Naive thymus-derived CD8-positive, alpha-beta T cell (primary cell): ENCODE measurements at places on chromosomes 2 and 18.
A peak's percentile ranks its signal among the peaks of the same experiment; 100 is the strongest.

GRCh38 chr2:129778584-129778877 is 200.9 kb upstream of the RAB6C start:
- no peak for DNase-seq

GRCh38 chr18:55054021-55054990 is 95.0 kb upstream of the CCDC68 start:
- DNase-seq = no peak

DNA sequence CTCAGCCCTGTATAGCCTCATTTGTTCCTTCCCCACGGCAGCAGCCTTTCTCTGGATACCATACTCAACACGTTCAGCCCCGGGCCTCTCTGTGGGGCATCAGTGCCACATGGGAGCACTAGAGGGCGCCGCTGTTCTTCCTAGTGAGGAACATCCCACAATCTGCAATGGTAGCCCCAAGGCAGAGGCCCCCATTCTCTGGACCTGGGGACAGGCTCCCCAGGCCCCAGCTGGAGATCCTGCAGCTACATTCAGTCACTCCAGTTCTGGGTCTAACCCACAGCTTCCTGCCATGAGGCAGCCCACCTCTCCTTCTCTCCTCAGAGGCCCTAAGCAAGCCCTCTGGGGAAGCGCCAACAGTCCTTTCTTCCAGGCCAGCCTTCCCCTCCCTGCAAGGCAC is 14.2 kb upstream of the SFXN5 start:
- peak; percentile 74 for DNase-seq

DNA sequence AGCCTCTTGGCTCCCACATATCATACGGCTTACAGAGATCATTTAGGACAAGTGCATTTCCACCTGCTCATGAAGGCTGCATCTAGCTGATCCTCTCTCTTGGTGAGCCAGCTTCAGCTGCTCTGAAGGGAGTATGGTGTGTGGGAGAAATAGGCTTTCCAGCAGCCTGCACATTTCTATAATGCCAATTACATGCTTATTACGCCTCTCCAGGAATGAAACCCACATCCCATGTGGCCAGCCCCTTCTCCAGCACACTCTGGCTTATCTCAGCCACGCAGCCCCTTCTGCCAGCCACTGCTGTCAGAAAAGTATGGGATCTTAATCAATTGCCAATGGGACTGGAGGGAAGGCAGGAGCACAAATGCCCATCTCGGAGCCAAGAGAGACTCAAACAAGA is 117.5 kb downstream of the GALNT14 start:
- DNase-seq = no peak

- DNase-seq = no peak
Measured at GRCh38 chr2:113977060-113977659, 87.3 kb downstream of the ACTR3 start.

- no peak for DNase-seq
Measured at GRCh38 chr2:204313256-204313655, 232.0 kb upstream of the PARD3B start.

DNA sequence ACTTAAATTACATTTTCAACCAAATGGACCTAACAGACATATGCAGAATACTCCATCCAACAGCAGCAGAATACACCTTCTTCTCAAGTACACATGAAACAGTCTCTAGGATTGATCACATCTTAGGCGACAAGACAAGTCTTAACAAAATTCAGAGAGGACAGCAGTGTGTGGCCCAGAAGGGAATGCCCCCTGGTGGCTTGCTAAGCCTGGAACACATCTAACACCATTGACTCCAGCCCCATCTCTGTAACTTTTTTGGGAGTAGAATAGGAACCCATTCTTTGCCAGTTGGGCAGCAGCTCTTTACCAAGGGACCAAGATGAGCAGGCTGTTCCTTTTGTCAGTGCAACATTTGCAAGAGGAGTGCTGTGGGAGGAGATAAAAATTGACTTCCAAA is 249.9 kb downstream of the PLCL1 start:
- DNase-seq = peak; percentile 37

GRCh38 chr2:31785876-31786275 is 205.1 kb upstream of the SRD5A2 start:
- no peak for DNase-seq

- no peak for DNase-seq
Measured at GRCh38 chr2:188734691-188735090, 239.5 kb upstream of the COL3A1 start.

GRCh38 chr2:195533771-195534642 is 123.0 kb upstream of the SLC39A10 start:
- peak; percentile 20 for DNase-seq

- DNase-seq = no peak
Measured at GRCh38 chr18:39966275-39966674, 1988.8 kb upstream of the PIK3C3 start.

- DNase-seq = no peak
Measured at GRCh38 chr2:222304737-222305515, 6.1 kb upstream of the PAX3 start.

DNA sequence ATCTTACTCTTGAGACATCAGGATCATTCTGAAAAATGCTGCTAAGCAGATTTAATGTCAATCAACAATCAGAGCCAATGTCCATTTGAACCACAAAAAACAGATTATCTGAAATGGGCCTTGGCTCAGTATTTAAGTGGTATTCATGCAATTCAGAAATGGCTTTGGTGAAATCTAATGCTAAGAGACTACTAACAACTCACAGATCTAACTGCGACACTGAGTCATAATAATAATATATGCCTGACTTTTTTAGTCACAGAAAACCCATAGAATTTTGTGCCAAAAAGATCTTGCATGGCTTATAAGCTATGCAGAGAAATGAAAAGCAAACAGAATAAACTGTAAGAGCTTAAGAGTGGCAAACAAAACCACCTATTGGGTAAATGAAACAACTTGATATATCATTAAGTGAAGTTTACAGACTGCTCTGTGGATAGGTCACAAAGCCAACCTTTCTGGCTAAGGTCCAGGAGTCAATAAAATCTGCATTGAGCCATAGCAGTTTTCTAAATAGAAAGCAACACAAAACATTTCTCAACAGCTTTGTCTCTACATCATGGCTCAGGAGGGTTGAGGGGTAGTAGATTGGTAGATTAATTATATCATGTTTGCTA is 234.3 kb downstream of the LRATD1 start:
- DNase-seq = no peak

DNA sequence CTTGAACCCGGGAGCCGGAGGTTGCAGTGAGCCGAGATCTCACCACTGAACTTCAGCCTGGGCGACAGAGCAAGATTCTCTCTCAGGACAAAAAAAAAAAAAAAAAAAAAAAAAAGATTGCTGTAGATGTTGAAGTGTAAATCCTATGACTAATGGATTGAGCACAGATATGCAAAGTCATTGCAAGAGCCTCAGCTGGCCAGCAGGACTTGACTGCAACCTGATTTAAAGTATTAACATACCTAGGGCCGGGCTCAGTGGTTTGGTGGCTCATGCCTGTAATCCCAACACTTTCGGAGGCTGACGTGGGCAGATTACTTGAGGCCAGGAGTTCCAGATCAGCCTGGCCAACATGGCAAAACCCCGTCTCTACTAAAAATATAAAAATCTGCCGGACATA is 103.4 kb upstream of the MSH2 start:
- no peak for DNase-seq

DNA sequence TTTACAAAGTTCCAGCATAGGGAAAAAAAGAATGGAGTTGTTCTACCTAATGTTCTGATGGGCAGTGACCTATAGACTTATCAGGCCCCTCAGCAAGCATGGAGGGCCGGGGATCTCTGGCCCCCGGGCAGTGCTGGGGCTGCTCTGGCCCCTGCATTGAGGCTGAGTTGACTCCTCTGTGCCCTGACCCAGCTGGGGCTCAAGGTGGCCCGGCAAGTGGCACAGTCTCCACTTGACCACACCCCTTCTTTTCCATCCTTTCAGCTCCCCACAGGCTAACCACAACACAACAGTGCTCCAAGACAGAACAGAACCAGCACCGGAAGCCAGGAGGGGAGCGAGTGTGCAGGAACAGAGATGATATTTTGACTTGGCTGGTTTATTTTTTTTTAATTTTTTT is 19.9 kb downstream of the TOGARAM2 start:
- DNase-seq = no peak

DNA sequence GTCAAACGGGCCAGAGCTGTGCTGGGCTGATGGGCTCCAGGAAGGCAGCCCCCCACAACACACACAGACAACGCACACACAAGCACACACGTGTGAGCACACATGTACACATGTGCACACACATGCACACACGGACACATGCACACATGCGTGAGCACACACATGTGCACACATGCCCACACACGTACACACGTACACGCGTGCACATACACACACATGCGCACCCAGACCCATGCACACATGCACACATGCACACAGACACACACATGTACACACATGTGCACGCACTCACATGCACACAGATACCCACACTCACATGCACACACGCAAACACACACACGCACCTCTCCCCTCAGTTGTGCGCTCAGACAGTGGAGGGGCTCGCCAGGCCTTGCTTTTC is 31.2 kb upstream of the HPCAL1 start:
- DNase-seq = no peak

DNA sequence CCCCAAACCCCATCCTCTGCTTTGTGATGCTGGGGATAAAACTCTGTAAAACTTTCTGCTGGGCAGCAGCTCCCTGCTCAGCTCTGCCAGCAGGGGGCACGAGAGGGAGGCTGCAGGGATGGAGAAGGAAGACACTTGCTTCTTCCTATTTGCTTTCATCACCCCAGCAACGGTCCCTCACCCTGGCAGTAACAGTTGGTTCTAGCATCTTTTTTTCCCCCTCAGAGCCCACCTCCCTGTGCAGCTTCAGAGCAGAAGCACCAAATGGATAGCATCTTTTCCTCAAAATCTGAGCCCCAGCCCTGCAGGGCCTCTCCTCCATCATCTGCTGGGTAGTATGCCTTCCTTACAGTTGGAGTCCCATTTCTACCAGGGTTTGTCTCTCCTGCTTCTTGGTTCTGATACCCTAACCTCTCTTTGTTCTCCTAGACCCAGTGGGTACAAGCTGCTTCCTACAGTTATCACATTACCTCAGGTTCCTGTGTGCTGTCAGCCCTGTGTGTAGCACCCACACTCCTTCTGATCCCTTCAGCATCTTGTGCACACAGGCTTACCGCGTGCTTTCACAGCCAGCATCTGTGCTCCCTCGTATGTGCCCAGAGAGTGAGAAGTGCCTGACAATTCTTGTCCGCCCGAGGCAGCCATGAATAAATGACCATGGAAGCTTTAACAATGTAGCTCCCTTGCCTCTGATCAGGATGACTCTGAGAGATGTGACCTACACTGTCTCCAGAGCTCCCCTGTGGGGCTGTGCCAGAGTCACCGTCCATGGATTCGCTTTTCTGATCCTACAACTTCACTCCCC is 14.5 kb downstream of the CKAP2L start:
- DNase-seq = peak; percentile 72

DNA sequence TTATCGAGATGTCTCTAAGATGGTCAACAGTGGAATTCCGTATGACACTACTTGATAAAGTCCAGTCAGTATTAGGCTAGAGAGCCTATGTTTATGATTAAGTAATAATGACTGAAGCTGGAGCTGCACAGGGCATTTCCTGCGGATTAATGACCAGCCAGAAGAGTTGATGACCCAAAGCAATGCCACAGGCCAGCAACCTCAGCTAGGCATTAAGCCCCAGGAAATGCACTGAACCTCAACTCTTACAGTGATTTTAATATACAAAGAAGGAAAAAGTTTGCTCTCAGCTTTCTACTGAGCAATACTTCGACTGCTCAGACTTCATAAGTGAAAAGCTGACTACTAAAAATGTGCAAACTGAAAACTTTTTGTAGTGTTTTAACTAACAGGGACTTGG is 3.9 kb downstream of the KCTD1 start:
- DNase-seq = no peak

DNA sequence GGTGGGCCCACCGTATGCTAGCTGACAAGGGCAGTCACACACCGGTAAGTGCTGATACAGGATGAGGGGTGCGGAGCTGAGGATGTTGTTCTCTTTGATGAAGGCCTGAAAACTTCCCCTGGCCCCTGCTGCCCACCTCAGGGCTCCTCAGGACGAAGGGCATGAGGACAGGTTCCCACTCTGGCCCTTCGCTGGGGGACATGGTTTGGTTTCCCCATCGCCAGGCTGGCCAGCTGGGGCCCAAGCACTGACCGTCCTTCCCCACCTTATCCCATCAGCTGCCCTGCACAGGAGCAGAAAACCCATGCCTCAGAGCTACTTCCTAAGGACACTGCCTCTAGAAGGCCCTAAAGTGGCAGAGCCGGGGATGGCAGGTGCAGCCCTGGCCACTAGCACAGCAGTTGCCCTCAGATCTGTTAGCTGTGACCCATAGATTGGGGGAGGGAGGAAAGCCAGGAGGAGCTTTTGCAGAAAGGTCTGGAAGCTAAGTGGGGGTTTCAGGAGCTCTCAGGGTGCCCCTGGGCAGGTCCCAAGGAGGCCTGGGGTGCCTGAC is 66.5 kb downstream of the TFCP2L1 start:
- no peak for DNase-seq

DNA sequence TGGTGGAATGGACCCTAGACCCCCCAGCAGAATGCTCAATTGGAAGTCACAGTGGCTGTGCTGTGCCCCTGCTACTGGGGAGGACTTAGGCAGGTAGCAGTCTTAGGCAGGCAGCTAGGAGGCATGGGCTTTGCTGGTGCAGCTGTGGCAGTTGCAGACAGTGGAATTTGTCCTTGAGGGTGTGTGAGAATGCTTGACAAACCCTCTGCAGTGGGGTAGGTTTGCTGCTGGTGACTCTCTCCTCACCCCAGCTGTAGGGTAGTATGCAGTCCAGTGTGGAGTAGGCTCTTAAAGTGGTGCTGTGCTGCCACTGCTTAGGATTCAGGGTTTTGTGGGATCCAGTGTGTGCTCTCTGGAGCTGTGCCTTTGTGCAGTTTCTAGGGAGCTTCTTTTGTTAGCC is 61.3 kb downstream of the NUP35 start:
- no peak for DNase-seq

GRCh38 chr2:19195661-19196060 is 162.8 kb downstream of the OSR1 start:
- no peak for DNase-seq
